ENCODE measurements at places on chromosomes 12 and 14.

- no peak for DNase-seq
Measured at GRCh38 chr12:78095623-78096022, 264.9 kb downstream of the NAV3 start.

DNA sequence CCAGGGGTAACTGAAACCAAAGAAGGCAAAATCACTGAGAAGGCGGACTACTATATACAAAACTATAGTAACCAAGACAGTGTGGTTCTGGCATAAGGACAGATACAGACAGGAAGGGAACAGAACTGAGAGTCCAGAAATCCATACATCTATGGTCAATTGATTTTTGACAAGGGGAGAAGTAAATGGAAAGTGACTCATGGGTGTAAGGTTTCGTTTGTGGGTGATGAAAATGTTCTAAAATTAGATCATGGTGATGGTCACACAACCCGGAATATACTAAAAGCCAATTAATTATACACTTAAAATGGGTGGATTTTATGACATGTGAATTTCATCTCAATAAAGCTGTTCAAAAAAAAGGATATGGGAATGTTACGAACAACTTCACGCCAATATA lies 18.7 kb downstream of the ANGEL1 start:
- DNase-seq, result no peak

DNA sequence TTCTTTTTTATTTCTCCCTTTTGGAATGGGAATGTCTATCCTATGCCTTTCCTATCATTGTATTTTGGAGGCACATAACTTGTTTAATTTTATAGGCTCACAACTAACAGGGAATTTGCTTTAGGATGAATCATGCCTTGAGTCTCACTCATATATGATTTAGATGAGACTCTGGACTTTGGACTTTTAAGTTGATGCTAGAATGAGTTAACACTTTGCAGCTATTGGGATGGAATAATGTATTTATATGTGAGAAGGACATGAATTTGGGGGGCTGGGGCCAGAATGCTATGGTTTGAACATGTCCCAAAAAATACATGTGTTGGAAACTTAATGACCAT lies 365.3 kb downstream of the ZFP36L1 start:
- DNase-seq, result no peak

DNA sequence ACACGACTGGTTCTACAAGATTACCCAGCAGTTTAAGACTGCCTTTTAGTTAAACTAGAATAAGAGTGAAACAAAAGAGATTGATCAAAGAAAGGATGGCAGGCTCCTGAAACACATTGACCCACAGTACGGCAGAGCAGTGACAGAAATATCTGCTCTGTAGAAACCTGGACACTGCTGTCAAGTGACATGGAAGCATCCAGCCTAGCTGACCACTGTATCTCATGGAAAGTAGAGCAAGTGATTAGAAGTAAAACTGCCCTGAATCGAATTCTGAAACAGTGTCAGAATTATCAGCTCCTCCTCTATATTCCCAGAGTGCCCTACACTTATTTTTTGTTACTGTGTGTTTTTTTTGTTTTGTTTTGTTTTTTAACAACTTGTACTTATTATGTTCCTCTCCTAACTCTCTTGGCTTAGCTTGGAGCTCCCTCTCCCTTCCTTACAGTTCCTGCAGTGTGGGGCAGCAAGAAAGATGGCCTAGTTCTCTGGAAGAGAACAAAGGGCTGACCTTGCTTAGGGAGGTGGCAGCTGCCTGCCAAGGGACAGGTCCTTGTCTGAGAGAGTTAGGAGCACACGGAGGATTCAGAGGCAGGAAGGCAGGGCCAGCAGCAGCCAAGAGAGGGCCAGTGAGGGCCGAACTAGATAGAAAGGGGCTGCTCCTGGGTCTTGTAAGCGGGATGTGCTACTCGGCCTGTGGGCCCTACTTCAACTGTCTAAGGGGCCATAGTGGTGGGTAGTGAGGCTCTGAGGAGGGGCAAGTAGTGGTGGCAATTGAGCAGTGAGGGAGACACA lies 97.2 kb downstream of the PTPRR start:
- DNase-seq, result no peak

GRCh38 chr14:71758229-71758951 lies 173.8 kb upstream of the RGS6 start:
- no peak for DNase-seq

- peak; percentile 33 for DNase-seq
Measured at GRCh38 chr12:109518820-109519665, 41.6 kb downstream of the UBE3B start.

GRCh38 chr12:5395443-5396271 lies 36.3 kb upstream of the NTF3 start:
- DNase-seq, result no peak

- no peak for DNase-seq
Measured at GRCh38 chr12:52527121-52527800, 7.1 kb upstream of the KRT5 start.

DNA sequence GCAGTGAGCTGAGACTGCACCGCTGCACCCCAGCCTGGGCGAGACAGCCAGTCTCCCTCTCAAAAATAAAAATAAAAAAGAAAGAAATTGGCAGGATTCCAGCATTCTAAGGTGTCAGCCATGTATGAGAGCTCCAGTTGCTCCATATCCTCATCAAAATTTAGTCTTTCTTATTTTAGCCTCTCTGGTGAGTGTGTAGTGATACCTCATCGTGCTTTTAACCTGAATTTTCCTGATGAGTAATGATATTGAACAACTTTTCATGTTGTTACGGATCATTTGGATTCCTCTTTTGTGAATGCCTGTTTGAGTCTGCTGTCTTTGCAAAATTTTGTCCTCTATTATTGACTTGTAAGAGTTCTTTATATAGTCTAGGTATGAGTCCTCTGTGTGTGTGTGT lies 28.5 kb downstream of the CCDC60 start:
- DNase-seq, result no peak

- no peak for DNase-seq
Measured at GRCh38 chr14:49250109-49250508, 336.1 kb downstream of the RPS29 start.

- no peak for DNase-seq
Measured at GRCh38 chr12:110344657-110345056, 58.9 kb downstream of the ANAPC7 start.
